NCI-H82 (cell line): ENCODE measurements at places on chromosomes 11 and 22.

DNA sequence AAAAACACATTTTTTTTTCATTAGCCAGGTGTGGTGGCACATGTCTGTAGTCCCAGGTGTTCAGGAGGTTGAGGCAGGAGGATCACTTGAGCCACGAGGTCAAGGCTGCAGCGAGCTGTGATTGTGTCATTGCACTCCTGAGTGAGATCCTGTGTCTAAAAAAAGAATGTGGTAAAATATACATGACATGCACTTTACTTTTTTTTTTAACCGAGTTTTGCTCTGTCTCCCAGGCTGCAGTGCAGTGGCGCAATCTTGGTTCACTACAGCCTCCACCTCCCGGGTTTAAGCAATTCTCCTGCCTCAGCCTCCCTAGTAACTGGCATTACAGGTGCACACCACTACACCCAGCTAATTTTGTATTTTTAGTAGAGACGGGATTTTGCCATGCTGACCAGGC is 22.5 kb upstream of the CLDN5 start:
- DNase-seq, result no peak

GRCh38 chr11:57823859-57824258 is 62.3 kb downstream of the CTNND1 start:
- DNase-seq, result no peak

DNA sequence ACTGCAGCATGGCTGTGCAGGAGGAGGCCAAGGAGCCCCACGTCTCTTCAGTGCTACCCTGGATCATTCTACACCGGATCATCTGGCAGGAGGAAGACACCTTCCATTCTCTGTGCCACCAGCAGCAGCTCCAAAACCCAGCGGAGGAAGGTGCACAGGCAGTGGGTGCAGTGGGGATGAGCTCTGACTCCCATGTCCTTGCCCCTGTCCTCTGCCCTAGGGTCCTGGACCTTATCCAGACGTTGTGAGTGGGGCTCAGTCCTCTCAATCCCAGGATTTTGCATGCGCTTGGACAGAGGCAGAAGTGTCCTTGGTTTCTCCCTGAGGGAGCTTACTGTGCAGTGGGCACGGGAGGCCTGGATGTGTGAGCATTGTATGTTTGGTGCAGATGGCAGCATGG is 61.3 kb downstream of the CABIN1 start:
- no peak for DNase-seq

GRCh38 chr11:72045849-72046248 is 34.5 kb downstream of the NUMA1 start:
- no peak for DNase-seq
